ENCODE measurements at places on chromosomes 6 and 20.

- no peak for DNase-seq
Observed at GRCh38 chr20:12252793-12253192, 335.1 kb downstream of the BTBD3 start.

DNA sequence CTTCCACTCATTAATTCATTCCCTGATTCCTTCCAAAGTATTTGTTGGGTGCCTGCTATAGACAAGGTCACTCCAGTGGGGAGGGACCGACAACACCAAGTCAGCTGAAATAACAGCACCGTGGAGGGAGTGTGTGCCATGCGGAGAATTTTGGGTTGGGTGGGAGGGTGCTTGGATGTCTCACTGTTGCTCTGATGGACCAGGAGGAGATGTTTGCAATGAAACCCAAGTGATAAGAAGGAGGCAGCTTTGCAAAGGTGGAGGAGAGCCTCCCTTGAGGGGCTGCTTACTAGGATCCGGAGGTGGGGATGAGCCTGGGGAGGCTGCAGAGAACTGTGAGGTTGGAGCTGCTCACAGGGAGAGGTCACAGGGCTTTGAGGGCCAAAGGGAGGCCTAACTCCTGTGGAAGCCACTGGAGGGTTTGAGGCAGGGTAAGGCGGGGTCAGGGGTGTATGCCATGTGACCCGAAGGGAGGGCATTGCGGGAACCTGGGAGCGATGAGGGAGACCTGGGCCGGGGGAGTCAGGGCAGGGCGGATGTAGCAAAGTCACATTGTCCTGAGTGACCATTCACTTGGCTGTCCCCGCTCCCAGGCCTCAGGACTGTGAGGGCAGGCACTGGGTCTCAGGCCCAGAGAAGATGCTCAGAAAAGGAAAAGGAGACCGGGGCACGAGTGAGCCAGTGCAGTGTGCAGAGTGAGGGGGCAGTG is 124.5 kb downstream of the PHACTR3 start:
- DNase-seq, result no peak

DNA sequence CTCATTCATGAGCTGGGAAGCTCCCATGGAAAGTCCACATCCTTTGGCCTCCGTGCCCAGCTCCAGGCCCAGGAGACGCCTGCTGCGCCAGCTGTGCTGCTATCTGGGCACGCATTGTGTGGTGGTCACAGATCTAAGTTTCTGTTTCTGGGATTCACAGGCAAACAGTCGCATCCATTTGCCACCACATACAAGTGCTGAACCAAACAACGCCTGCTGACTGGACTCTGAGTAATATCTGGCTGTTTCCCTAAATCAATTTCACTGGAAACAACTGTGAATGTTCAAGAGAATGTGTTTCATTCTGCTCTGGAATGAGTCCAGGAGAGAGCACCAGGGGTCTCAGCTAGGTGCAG is 45.5 kb downstream of the IRF4 start:
- no peak for DNase-seq

GRCh38 chr6:57193177-57193576 is 21.1 kb downstream of the BAG2 start:
- no peak for DNase-seq

GRCh38 chr6:1075444-1075843 is 236.5 kb upstream of the FOXQ1 start:
- DNase-seq, result no peak

- no peak for DNase-seq
Observed at GRCh38 chr6:82298012-82298411, 50.5 kb upstream of the IBTK start.

- DNase-seq, result no peak
Observed at GRCh38 chr6:146851837-146852236, 253.1 kb downstream of the ADGB start.

All from activated effector memory CD4-positive, alpha-beta T cell treated with Interleukin-2 at 50 U/mL for 16 hours (primary cell).